Hypothalamus (tissue), 51 donors: ENCODE measurements at places on chromosomes 12 and 14.

GRCh38 chr12:88952562-88952942 is 372.3 kb upstream of the KITLG start:
- DNase-seq: no peak

GRCh38 chr14:83441801-83442200 is 1908.1 kb upstream of the SEL1L start:
- DNase-seq: no peak

DNA sequence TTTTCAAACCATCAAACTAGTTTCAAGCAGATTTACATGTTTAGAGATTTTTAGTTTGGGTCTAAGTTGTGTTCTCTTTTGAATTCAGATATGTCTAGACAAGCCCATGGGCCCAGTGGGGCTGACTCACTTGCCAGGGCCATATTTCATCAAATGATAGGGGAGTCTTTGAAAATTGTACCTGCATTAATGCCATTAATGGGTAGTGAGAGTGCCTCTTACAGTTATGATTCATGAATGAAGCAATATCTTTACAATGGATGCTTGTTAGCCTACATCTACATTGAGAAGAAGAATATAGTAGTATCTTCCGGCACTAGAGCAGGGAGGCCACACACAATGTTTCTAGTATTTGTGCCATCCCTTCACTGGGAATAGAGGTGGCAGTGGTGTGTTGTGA is 174.2 kb upstream of the E2F7 start:
- no peak for DNase-seq

GRCh38 chr12:51622564-51622963 is 31.5 kb downstream of the SCN8A start:
- no peak for DNase-seq

GRCh38 chr14:70563869-70564268 is 29.1 kb upstream of the ADAM20 start:
- no peak for DNase-seq

GRCh38 chr12:62766496-62766895 is 168.5 kb downstream of the PPM1H start:
- DNase-seq: no peak

- DNase-seq: no peak
Measured at GRCh38 chr14:79706382-79706781, 504.9 kb downstream of the DIO2 start.

DNA sequence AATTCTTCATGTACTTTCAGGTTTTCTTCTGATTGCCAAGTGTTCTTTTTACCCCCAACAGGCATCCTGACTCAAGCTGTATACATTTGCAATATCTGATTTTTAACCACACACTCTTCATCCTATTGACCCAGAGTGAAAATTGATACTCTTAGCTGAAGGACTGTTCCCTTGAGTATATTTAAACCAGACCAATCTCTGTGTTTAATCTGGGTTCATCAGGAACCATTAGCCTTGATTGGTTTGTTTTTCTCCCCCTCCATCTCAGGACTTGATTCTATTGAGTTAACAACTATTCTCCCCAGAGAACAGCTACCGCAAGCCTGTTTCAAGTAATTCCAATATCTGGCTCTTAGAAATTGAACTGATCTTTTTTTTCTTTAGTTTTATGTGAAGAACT is 222.3 kb upstream of the NOVA1 start:
- no peak for DNase-seq

GRCh38 chr12:88362439-88362838 is 217.8 kb downstream of the KITLG start:
- DNase-seq: no peak

- DNase-seq: no peak
Measured at GRCh38 chr12:65867394-65867793, 43.1 kb downstream of the HMGA2 start.

DNA sequence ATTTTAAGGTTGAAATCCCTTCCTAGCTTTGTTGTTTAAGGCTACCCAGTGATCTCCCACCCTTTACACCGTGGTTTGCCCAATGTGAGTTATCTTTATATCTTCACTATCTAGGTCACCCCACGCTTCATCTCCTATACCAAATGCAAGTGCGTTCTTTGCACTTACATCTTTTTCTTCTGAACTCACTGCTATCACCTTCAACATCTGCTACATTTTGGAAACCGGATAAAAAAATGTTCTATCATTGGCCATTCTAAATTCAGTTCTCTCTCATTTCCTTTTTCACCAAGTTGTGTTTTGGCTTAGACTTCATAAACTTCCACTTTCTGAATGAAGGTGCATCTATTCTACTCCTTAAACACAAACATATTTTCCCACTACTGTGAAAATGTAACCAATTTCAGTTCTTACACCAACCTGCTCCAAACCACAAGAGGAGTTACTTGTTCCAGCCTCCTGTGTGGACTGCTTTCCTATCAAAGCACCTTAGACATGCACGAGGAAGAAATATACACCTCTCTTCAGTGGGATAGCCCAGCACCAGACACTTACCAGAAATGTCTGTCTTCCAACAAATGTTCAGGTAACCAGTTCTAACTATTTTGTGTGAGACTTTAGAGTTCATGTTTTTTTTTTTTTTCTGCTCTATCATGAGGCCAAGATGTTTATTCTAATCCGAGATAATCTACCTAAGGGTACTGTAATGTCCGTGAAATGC is 21.9 kb downstream of the CLEC9A start:
- DNase-seq: no peak

DNA sequence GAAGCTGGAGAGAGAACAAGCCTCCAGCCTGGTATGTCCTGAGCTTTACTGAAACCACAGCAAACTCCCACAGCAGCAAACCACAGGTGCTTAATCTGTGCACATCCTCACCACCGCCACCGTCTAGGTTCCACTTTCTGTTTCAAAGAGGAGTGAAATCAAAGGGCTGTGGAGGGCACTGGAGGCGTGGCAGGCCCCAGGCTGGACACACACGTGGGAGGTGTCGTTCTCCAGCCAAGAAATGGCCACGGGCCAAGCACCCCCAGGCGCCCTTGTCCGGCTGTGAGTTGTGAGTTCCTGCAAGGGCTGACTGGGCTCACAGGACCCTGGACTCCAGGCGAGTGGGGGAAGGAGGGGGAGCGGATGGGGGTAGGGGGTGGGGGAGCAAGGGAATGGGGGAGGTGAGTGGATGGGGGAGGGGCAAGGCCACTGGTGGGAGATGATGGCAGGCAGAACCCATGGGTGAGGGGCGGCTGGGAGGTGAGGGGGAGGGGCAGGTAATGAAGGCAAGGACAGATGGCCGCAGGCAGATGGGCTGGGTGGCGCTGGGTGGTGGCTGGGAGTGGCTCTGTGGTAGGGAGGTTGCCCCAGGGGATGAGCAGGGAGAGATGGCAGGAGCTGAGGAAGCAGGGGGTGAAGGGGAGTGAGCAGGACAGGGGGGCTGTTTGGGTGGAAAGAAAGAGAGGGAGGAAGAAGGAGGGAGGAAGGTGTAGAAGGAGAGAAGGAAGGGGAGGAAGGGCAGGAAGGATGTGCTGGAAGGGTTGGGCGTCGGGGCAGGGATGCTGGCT is 86.7 kb downstream of the NCOR2 start:
- peak; percentile 20 for DNase-seq

GRCh38 chr12:49894751-49895148 is 8.9 kb downstream of the FAIM2 start:
- DNase-seq: no peak
